ENCODE measurements at places on chromosomes 1 and 21.

DNA sequence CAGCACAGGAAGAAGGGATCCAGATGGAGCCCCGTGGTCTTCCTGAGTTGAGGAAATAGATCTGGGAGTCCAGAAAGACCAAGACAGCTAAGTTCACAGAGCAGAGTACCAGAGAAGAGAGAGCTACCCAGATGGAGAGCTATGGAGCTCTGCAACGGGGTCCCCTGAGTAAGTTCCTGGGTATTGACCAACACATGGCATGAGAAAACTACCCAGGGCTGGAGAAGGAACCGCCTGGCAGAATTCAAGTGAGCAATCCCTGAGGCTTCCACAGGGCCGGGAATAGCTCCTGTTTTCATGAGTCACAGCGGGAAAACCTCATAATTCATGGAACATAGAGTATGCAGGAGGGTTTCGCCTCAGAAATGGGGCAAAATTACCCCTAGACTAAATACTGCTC, 19.7 kb downstream of the STPG1 start:
- DNase-seq, result no peak

DNA sequence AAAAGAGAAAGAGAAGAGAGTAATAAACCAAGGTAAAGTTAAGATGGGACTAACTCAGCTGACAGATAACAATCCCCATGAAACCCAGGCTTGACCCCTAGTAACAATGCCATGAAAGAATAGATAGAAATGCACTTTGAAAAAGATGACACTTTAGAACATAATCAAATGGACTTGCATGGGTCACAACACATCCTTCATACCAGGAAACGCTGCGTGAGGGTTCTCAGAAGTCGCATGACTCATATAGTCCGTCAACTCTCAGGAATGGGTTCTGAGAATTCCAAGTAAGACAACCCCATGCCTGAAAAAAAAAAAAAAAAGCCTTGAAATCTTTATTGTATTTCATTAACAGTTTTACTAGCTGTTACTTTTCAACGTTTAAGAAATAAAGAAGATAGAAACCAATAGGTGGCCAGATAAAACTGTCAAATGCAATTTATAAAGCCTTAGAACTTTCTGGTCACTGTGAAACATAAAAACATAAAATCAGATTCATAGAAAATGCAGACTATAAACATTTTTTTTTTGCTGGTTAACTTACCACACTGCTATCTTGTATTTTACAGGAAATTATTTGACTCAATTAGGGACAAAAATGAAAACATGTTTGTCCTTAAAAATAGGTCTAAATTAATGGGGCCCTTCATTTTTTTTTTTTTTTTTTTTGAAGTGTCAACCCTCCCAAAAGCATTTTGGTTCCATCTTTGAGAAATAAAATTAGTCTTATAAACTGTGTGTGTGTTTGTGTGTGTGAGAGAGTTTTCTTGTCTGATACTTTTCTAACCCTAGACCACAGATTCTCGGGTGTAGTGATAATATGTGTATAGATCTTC, 202.1 kb downstream of the NCAM2 start:
- DNase-seq, result no peak

DNA sequence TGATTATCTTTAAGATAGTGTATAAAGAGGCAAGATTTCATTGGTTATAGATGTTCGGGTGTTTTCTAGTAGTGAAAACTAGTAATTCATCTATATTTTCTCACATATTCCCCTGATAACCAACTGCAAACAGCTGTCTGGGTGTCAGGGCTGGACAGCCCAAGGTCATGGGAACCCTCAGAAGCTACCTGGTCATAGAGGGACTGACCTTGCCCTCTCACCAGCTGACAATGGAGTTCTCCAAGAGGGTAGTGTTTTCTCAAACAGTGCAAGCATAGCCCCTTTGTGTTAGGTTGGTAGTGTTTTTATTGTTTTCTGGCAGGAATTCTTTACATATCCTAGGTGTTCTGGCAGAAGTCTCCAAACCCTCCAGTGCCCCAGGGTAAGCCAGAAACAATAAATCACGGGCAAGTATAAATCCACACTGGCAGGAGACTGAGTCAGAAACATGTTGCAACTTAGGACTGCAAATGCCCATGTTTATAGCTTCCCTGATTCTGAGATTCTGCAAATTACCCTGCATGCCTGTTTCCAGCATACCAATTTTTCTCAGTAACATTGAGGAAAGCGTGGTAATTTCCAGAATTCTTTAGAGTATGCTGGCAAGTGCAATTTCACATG, 82.8 kb upstream of the ATP1A1 start:
- no peak for DNase-seq

DNA sequence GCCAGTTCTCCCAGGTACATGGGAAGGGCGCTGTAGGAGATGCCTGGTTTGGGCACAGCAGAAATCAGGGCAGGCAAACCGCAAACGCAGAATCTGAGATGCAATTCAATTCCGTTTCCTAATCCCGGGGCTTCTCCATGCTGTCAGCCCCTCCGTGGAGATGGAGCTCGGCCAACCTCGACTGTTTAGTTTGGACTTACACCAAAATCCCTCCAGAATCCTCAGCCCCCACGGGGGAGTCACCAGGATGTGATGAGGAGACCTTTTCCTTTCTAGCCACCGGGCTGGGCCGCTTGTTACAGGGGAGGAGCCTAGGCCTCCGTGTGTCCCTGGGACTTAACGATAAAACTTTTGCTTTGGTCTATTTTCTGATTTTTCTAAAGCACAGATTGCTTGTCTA, 7.9 kb downstream of the SLC2A7 start:
- no peak for DNase-seq

GRCh38 chr1:21149855-21150432, 26.8 kb downstream of the EIF4G3 start:
- no peak for DNase-seq

- no peak for DNase-seq
These were observed 7.6 kb downstream of the EFHD2 start for GRCh38 chr1:15417059-15417934.

GRCh38 chr21:46156678-46157077, 1.3 kb upstream of the FTCD start:
- no peak for DNase-seq

GRCh38 chr1:66940981-66941380, 16.2 kb downstream of the MIER1 start:
- DNase-seq, result no peak

GRCh38 chr1:145985502-145986439, 10.6 kb downstream of the TXNIP start:
- peak; percentile 62 for DNase-seq

- DNase-seq, result no peak
These were observed 35.5 kb downstream of the H3-3A start for GRCh38 chr1:226097866-226098625.

GRCh38 chr1:43309405-43310025, 8.7 kb downstream of the TIE1 start:
- DNase-seq, result no peak

DNA sequence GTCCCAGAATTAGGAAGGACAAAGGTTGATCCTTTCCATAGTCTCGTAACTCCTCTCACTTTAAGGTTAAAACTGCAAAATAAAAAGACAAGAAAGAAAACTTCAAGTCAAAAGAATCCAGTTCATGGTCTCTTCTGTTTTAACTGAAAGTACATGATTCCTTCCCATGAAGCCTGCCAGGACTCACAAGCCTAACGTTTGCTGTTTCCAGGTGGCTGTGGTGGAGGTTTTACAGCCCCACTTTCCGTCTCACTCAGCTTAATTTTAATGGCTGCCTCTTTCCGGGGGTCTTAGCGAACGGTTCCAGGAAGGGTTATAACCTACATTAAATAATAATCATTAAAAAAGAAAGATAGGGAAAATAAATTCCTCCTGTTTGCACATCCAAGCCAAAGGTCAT, 136.8 kb upstream of the SPAG17 start:
- no peak for DNase-seq

- no peak for DNase-seq
These were observed 120.2 kb downstream of the ETS2 start for GRCh38 chr21:38925923-38926322.

- DNase-seq, result no peak
These were observed 2.6 kb downstream of the HFM1 start for GRCh38 chr1:91402023-91402422.

GRCh38 chr1:209155546-209155945, 428.0 kb upstream of the CAMK1G start:
- no peak for DNase-seq

DNA sequence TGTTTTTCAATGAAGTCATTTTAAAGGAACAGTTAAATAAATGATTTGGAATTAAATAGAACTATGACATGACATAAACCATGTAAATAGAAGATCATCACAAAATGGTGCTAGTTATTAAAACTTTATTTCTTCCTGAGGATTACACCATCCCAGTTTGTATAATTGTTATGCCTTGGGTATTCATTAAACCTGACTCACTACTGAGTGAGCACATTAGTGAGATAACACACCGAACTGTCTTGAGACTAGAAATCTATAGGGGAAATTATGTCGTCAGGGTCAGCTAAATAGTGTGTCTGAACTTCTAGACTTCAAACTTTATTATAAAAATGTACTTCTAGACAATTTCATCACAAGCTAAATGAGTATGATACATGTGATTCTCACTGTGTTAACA, 189.4 kb downstream of the NCAM2 start:
- DNase-seq, result no peak

DNA sequence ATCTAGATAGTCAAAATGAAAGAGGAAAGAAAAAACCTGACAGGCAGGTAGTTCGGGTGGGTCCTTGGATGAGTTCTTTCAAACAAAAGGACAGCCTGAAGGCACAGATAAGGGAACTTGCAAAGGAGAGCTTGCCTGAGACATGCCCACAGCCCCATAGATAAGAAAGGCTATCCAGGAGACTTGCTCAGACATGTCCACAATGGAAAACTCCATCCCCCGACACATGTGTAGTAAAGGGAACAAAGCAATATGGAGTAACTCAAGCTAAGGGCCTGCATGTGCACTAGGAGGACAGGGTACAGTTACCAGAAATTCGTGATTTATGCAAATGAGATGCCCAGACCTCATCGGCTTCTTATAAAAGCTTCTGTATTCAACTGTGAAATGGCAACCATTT, 281.5 kb downstream of the NEGR1 start:
- no peak for DNase-seq

DNA sequence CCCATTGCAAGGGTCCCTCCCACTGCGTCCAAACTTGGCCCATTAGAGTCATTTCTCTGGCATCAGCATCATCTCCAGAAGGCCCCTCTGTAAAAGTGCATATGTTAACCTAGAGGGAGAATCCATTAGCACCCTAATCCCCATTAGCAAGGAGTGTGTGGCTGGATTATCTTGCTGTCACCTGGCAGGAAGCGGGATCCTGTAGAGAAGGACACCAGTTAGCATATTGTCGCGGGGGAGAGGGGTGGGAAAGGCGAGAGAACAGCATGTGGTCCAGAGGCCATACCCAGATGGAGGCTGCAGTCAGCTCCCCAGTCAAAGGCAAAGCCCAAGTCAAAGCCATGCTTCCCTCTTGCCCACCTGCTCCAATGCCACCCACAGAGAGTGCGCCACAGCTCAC, 64.0 kb downstream of the OLIG1 start:
- DNase-seq, result no peak

- DNase-seq, result no peak
These were observed 39.9 kb upstream of the TSPAN2 start for GRCh38 chr1:115129071-115129640.

DNA sequence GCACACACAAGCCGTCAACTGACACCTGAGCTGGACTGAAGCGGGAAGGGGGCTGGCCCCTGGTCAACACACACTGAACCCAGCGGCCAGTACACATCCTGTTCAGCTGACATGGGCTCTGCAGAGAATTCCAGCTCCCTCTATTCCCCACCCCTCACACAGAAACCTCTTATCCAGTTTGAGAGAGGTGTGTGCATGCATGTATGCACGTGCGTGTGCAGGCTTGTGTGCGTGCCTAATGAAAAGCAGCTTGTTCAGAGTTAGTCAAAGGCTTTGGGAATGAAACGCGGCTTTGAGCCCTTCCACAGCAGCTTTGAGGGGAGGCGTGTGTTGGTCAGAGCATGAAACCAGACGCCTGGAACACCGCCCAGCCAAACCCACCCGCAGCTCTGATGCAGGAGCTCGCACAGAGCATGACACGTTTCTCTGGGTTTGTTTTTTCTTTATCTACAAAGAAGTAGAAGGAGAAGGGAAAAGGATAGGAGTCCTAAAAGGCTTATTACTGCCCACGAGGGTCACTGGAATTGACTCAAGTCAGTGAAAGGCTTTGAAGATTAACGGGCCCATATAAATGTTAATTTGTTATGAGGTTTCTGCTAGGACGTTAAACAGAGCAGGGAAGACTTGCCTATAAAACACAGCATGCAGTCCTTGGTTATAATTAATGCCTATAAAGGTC, 184.2 kb downstream of the ETS2 start:
- no peak for DNase-seq

GRCh38 chr1:19356266-19356665, 44.1 kb downstream of the SLC66A1 start:
- no peak for DNase-seq

DNA sequence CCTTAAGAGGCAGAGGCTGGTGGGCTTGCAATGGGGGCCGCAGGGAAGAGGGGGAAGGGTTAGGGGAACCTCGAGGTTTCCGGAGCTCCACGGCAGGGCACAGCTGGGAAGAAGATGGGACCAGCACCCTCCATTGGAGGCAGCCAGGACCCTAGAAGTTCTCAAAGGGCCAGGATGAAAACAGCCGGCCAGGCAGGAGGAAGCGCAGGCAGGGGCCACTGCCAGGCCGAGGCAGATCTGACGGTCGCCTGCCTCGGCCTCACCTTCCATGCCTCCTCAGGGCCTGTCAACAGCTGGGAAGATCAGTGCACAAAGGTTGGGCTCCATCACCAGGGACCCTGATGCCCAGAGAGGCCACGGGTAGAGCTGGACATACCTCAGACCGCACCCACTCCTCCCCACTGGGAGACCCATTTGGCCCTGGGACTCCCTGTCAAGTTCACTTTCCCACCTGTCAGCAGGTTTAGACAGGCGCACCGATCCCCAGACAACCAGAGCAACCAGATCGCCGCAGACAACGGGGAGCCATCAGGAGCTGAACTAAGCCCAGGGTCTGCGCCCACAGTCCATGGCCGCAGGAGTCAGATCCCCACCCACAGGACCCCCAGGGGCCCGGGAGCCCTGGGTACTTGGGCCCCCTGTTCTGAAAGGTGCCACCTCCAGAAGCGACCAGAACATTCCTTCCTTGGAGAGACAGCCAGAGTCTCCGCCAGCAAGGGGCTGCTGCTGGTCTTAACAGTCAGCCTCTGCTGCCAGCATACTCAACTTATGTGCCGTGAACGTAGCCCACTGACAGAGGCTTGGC, 2.2 kb downstream of the SLC19A1 start:
- DNase-seq, result no peak

- peak; percentile 94 for DNase-seq
These were observed 65.7 kb downstream of the MAP3K7CL start for GRCh38 chr21:29195981-29196669.

GRCh38 chr1:103341377-103341880, 184.1 kb upstream of the RNPC3 start:
- DNase-seq, result no peak
